GM03348 (cell line): ENCODE measurements at places on chromosomes 7 and 10.

DNA sequence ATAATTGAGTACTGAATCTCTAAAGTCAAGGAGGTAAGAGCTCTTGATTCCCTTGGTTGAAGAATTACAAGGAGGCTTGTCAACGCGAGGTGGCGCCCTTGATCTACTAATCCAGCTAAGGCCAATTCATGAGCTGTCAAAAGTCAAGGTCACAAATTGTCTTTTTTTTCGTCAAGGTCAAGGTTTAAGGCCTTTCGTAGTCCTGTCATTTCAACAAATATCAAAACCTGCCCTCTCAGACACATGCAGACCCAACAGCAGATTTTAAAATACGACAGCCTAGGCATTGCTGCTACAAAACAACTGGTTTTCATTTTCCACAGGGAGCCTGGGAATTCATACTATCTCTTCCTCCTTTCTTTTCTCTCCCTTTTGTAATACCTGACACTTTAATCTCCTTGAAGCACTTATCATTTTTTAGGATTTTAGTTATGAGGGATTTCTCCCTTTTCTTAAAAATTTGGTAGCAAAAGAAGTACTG, 3.6 kb downstream of the HOXA13 start:
- DNase-seq = peak; percentile 70

DNA sequence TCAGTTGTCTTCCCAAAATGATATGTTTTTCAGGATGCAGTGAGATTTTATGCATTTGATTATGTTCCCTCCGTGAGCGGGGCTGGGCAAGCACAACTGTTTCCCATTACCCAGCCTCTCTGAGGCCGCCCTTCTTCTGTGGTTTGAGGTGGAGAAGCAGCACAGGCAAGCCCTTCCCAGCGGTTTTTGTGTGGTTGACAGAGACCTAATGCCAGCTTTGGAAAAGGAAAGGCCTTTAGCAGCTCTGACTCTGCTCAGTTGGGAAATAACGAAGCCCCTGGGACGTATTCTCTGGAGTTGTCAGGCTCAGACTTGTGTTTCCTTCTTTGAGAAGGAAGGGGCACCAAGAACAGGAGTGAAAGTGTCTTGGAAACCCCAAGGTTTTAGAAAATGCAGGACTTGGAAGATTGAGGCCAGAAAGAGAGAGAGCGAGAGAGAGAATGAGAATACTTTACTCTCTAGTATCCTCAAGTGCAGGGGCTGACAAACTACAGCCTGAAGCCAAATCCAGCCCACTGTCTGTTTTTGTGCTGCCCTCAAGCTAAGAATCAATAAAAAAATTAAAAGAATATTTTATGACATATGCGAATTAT, 20.6 kb upstream of the PDCD4 start:
- peak; percentile 73 for DNase-seq

- peak; percentile 39 for DNase-seq
Measured at GRCh38 chr7:92717993-92718716, 118.2 kb downstream of the CDK6 start.

DNA sequence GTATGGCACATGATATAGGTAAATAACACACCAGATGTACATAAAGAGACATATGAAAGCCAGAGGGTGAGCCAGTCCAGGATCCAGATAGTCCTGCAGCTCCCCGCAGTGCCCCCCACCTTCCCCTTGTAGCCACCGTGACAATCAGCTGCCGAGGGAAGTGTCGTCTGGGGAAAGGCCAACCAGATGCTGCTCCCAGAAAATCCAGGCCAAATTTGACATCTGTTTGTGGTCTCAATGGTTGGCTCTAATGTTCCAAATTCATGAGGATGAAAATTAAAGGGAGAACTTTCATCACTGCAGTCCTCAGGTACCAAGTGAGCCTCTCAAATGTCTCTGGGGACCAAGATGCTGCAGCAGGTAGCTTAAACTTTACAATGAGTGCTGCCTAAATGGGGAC, 210.3 kb downstream of the PTEN start:
- no peak for DNase-seq

- no peak for DNase-seq
Measured at GRCh38 chr10:122487174-122487765, 25.9 kb downstream of the HTRA1 start.

GRCh38 chr10:76000550-76000949, 569.1 kb downstream of the LRMDA start:
- DNase-seq = no peak

DNA sequence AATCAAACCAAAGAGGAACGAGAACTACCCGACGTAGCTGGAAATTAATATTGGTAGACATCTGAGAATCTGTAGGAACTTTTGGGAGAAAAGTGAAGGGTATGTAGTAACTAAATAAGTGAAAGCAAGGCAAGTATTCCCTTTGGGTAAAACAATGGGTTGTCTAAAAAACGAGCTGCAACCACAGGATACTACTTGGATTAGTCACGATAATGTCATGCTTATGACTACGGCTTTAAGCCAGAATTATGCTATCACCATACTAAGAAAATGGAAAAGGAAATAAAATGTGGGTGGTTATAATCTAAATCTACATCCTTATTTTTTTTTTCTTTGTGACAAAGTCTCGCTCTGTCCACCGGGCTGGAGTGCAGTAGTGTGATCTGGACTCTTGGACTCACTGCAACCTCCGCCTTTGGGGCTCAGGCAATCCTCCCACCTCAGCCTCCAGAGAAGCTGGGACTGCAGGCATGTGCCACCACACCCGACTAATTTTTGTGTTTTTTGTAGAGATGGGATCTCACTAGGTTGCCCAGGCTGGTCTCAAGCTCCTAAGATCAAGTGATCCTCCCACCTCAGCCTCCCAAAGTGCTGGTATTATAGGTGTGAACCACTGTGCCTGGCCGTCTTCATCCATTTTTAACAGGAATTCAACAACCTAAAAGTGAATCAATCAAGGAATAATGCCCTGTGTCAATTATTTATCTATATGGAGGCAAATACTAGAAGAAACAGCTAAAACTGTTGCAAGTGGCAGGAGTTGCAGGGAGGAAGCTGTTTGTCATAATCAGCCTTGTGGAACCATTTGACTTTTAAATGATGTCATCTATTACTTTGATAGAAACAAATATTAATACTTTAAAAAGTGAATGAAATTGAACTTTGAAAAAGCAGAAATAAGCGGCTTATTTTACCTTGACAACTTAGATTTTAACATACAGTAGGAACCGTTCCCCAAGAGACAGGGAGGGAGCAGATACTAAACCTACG, 189.3 kb downstream of the PRPF18 start:
- DNase-seq = peak; percentile 83

GRCh38 chr10:17673471-17674061, 29.6 kb downstream of the STAM start:
- peak; percentile 83 for DNase-seq

GRCh38 chr10:77049896-77050295, 587.7 kb downstream of the KCNMA1 start:
- DNase-seq = peak; percentile 79

GRCh38 chr10:30433306-30433729, 666 bp upstream of the MAP3K8 start:
- peak; percentile 71 for DNase-seq
